ENCODE measurements at places on chromosomes 2 and 18. TPM values are rescaled to one million over a fixed set of nuclear protein-coding genes. Genes with fewer than 3 reads are reported as not detected.
A peak's percentile ranks its signal among the peaks of the same experiment; 100 is the strongest.

The PIK3C3 gene
- 30.9 TPM for polyA plus RNA-seq

GRCh38 chr2:120738117-120738516, 2.4 kb downstream of the GLI2 start:
- DNase-seq = no peak

DNA sequence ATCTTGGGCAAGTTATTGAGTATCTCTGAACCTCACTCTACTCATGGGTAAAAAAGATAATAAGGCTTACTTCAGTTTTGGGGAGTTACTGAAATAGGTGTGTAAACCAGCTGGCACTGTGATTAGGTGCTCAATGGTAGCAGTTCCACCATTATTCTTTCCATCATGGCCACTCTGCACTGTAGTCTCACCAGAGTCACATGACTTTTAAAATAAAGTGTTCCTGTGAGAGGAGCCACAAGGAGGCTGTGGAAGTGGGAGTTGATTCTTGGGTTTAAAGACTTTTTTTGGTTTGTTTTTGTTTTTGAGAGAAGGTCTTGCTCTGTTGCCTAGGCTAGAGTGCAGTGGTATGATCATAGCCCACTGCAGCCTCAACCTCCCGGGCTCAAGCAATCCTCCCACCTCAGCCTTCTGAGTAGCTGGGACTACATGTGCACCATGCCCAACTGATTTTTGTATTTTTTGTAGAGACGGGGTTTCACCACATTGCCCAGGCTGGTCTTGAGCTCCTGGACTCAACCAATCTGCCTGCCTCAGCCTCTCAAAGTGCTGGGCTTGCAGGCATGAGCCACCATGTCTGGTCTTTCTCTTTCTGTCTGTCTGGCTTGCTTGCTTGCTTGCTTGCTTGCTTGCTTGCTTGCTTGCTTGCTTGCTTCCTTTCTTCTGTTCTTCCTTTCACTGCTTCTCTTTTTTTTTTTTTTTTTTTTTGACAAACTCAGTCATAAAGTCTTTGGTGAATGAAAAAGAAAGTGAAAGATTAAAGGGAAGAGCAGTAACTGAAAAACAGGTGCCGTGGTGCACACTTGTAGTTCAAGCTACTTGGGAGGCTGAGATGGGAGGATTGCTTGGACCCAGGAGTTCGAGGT, 21.2 kb upstream of the ACVR1 start:
- no peak for DNase-seq

The NAT8 gene
- polyA plus RNA-seq = 0.54 TPM

GRCh38 chr2:55134316-55134706, 84.1 kb upstream of the RTN4 start:
- DNase-seq = no peak

The CTNNA2 gene
- polyA plus RNA-seq = 0.59 TPM

GRCh38 chr2:218970894-218971293, 11.4 kb downstream of the CDK5R2 start:
- no peak for DNase-seq

DNA sequence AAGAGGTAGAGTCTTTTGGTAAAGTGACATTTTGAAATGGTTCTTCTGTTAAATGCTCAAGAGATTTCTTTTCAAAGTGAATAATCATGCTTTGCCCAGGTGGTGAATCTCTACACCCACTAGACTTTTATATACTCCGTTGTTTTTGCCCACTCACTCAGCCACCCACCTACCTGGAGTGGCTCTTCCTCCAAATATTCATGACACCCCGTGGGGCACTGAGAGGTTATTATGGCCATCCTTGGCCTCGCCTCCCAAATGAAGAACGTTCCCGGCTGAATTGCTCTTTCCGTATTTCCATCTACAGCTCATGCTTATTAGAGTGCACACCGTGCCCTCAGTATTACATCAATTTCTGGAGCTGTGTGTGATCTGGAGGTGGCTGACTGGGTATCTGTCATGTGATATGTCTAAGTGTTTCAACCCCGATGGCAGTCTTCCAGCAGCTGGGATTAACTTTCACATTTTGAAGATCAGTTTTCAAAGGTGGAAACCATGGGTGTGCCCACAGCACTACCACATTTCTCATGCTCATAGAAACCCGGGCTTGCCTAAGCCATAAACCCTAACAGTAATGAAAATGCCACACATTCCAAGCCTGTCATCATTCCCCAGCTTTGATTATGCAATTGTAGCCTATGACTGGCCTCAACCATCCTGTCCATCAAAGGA, 406.6 kb upstream of the MMADHC start:
- no peak for DNase-seq

- DNase-seq = no peak
Measured at GRCh38 chr2:193693758-193694157, 1499.0 kb upstream of the TMEFF2 start.

DNA sequence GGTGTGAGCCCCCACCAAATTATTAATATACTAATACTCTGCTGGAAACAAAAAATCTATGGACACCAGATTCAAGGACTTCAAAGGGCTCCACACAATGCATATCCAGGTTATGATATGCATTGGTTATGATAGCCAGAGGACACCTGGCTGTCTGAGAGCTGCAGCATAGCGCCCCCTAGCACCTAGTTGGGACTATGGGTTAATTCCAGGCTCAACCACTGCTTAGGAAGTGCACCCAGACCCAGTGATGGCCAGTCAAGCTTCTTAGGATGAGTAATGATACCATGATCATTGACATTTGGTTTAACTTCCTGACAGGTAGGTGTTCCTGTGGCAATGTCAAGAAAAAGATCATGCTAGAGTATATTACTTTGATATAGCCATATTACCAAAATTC, 3.8 kb upstream of the FRZB start:
- DNase-seq = no peak

DNA sequence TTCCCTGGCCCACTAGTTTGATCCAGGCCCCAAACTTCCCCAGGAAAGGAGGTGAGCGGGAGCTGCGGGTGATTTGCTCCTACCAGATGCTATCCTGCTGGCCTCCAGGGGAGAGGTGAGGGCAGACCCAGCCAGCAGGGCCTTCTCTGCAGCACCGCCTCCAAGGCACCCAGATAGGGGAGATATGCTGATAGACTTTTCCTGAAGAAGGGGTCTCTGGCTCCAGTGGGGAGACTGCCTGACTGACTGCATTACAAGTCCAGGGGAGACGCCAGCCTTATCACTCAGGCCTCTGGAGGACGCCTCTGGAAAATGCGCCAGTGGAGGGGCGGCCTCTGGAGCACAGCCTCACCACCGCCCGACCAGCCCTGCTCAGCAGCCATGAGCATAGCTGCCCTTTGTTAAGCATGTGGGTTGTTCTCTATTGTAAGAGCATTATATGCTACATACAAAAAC, 60.6 kb upstream of the SMAD7 start:
- no peak for DNase-seq

DNA sequence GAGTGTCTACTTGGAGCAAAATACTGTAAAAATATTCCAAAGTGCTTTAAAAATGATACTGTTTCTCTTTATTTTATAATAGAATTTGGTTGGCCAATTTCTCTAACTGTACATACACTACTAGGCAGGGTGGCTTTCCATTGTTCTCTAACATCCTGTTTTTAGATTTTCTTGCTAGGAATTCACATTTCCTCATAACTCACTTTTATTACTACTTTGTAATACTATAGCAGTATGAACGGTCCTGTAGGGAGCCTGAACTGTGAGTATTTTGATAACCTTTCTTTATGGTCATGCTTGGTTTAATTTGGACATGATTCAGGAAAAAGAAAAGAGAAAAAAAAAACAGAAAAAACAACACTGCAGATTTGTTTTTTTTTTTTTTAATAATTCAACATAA, 37.8 kb downstream of the GCG start:
- DNase-seq = no peak

- DNase-seq = no peak
Measured at GRCh38 chr2:120320318-120320851, 25.6 kb upstream of the INHBB start.

GRCh38 chr18:52175406-52175805, 164.6 kb upstream of the DCC start:
- DNase-seq = no peak

- no peak for DNase-seq
Measured at GRCh38 chr18:8365528-8365927, 243.7 kb upstream of the RAB12 start.

The STRADB gene
- polyA plus RNA-seq = 43.3 TPM

DNA sequence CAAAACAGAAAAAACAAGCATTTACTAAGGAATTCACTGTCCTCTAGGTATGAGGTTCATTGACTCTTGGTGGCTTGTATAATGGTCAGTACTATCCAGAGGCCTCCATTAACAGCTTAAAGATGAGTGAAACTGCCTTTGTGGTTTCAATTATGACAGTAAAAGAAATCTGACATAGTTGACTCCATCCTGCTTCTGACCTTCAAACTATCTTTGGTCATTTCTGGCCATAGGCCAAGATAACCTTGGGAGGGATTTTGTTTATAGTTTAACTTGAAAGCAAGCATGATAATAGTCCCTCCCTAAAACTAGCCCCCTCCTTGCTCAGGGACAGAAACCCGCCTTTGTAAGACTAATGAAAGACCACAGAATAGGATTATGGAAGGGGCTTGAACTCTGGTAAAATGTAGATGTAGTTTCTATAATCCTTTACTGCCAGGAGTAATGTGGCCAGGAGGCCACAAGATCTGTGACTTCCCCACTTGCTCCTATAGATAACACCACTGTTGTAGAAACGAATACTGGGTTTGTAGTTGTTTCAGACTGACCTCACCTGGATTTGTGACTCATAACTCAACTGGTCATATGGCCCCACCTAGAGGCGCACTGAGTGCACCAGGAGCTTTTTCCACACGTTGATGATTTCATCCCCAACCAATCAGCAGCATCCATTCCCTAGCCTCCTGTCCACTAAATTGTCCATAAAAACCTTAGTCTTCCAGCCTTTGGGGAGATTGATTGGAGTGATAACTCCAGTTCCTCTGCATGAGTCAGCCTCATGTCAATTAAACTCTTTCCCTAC, 8.6 kb upstream of the PLEKHM3 start:
- DNase-seq = no peak

- no peak for DNase-seq
Measured at GRCh38 chr2:173652767-173653431, 298.2 kb downstream of the CDCA7 start.

GRCh38 chr2:234999740-235000425, 48.1 kb downstream of the SH3BP4 start:
- no peak for DNase-seq

The UPP2 gene
- polyA plus RNA-seq = not detected

DNA sequence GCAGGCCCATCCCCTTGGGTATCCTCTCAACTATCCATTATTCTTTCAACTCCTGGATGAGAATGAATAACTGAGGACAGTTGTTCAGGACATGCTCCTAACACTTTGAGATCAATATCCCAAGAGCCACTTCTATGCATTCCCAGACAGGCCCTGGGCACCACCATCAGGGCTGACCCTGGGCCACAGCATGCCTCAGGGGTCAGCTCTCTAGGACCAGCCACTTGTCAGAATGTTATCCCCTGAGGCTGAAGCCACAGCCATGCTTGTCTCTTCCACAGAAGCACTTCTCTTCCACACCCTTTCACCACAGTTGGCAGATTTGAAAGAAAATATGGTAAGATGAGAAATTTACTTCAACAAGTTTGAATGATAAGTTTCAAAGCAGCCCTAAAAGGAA, 28.7 kb downstream of the SLC14A1 start:
- no peak for DNase-seq

GRCh38 chr18:2984703-2985261, 28.2 kb downstream of the LPIN2 start:
- DNase-seq = no peak

The TSN gene
- 44.2 TPM for polyA plus RNA-seq

DNA sequence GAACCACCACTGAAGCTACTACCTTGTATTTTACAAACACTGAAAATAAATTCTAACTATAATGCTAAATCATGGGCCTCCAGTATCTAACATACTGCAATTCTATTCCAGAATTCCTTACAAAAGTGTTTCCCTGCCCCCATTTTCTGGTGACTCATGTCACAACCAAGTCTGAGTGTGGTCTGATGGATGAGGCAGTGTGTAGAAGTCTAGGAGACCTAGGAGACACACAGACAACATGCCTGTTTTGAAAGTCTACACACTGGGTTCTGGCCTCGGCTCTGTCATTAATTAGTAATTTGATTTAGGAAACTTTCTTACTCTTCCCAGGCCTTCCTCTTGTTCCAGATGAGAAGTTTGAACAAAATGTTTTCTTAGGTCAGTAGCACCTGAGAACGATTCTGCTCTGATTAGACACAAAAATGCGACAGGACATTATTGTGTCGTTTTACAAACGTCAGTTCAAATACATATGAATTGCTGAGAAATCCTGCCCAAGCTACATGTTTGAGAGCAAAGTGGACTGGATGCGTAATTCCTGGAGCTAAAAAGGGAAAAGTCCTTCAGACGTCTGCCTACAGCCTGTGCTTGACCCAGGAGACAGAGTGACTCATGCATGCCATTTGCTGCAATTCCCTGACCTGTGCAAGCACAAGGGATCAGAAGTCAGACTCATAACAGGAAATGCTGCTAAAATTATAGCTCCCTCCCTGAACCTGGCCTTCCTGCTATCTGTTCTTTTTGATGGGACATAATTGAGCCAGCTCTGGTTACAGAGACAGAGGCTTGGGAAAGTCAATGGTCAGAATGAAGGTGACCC, 494.4 kb downstream of the SOX11 start:
- no peak for DNase-seq

- DNase-seq = peak; percentile 55
Measured at GRCh38 chr2:10405448-10405847, 42.7 kb downstream of the ODC1 start.

DNA sequence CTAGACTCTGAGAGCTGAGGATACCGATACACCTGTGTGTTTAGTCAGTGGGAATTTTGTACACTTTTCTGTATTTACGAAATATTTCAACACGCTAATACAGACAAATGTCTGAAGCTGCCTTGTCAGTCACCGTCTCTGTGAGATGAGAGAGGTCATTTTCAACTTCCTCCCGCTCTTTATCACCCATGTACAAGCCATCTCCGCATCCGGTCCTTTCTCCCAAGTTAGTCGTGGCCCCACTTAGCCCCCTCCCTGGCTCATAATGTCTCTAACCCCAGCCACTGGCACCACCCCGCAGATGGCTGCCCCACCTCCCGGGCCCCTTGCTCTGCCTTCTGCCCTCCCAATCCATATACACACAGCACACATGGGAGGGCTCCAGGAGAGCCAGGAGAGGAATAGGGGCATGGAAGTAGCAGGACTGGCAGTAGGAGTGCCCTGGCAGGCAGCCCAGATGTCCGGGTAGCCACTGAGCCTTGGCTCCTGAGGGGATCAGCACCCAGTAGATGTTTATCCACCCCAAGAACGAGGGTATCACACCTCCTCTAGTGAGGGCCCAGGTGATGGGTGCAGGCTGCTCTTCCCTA, 2.0 kb upstream of the RUFY4 start:
- DNase-seq = no peak

The ACMSD gene
- polyA plus RNA-seq = 0.34 TPM

GRCh38 chr2:217101972-217102371, 242.1 kb upstream of the TNP1 start:
- no peak for DNase-seq

- DNase-seq = no peak
Measured at GRCh38 chr2:158907926-158908456, 60.4 kb upstream of the TANC1 start.
